ENCODE measurements at places on chromosomes 11 and 22.

DNA sequence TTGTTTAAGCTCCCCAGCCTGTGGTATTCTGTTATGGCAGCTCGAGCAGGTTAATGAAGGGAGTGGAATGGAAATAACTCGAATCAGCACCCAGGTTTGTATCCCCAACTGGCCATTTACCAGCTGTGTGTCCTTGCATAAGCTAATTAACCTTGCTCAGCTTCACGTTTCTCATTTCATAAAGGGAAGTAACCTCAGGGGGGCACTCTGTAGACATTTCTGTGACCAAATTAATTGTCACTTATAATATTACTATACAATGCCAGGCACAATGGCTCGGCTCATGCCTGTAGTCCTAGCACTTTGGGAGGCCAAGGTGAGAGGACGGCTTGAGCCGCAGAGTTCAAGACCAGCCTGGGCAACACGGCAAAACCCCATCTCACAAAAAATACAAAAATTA lies 13.8 kb downstream of the ADA2 start:
- H3K4me3 ChIP-seq = no peak overlapping the region
- no peaks in the 10 kb centered on the region for H3K4me1 ChIP-seq
- H3K36me3 ChIP-seq = peaks cover 67% of the 10 kb centered on the region

GRCh38 chr11:131204765-131205380 lies 165.5 kb upstream of the NTM start:
- peaks cover 2% of the 10 kb centered on the region for H3K27me3 ChIP-seq
- no peak overlapping the region for H3K4me3 ChIP-seq
- no peak for DNase-seq
- H3K36me3 ChIP-seq = no peaks in the 10 kb centered on the region
- no peak overlapping the region for H3K27ac ChIP-seq

DNA sequence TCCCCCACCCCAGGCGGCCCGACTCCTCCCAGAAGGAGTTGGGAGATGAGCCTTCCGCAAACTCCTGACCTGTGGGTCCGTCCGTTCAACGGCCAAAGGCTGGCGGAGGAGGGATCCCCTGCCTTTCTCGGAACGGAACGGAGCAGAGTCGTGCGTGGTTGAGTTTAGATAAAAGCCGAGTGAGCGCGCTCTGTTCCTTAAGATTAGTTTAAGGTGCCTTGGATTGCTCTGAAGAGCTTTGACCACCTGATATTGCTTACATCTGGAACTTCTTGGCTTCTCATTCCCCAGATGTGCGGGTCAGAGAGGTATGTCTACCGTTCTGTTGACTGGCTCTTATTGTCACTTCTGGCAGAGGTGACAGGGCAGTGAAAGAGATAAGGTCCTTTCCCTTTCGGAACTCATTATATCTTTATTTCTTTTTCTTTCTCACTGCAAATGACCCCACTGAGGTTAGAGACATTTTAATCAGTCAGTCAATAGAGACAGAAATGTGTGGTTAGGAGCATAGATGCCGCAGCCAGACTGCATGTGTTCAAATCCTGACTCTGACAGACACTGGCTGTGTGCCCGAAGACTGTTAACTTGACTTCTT lies at the start of gene TRIM6:
Gene TRIM6 (plus strand): TSS at position 31 of the 595 bp plus-strand sequence. CDS start 261 bp downstream, at position 292.
- H3K4me1 ChIP-seq = no peaks in the 10 kb centered on the region
- no peak for DNase-seq
- no peaks in the 10 kb centered on the region for H3K36me3 ChIP-seq
- H3K27me3 ChIP-seq = no peaks in the 10 kb centered on the region

GRCh38 chr11:61975638-61976419 lies 8.4 kb upstream of the FTH1 start:
- H3K4me1 ChIP-seq = peaks cover 6% of the 10 kb centered on the region
- no peaks in the 10 kb centered on the region for H3K27me3 ChIP-seq
- no peak overlapping the region for H3K4me3 ChIP-seq
- no peak for DNase-seq

DNA sequence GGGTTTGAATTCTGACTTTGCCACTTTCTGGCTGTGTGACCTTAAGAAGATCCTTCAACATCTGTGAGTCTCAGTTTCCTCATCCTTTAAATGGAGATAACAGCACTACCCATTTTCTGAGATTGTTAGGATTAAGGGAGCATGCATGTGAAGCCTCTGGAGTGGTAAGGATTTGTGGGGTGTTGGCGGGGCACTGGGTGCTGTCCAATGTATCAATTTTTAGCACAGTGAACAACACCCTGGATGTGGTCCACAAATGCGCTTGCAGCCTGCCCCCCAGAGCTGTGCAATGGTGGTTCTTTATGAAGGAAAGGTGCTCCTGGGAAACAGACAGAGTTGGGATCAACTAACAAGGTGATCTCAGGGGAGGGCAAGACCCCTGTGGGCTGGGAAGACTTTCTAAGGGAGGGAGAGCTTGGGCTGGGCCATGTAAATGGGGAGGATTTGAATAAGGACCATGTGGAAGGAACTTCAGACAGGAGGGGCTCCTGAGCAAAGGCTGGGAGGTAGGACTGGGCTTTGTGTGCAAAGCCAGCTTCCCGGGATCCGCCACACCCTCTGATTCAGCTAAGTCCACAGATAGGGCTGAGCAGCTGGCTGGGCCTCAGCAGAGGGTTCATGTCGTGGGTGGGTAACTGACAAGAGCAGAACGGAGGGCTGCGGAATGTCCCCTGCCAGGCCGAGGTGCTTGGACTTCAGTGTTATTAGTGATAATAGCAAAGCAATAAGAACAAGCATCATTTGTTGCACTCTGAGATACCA lies 22.7 kb upstream of the RASD2 start:
- DNase-seq = no peak
- no peak overlapping the region for H3K4me3 ChIP-seq
- peaks cover 39% of the 10 kb centered on the region for H3K27me3 ChIP-seq
- H3K4me1 ChIP-seq = no peaks in the 10 kb centered on the region
- no peaks in the 10 kb centered on the region for H3K36me3 ChIP-seq

All from T-cell (primary cell).